Smooth muscle cell of the coronary artery (primary cell): ENCODE measurements at places on chromosomes 6 and 20. TPM values are rescaled to one million over a fixed set of nuclear protein-coding genes. Genes with fewer than 3 reads are reported as not detected.

PAX1 gene
- total RNA-seq = not detected in 2 replicates

C6orf141 gene
- total RNA-seq = not detected in 2 replicates

CPNE5 gene
- 0.08 TPM in 1 of 2 replicates, not detected in the other for total RNA-seq

SPAG4 gene
- total RNA-seq = 3.5 and 17.3 TPM in 2 replicates

GHRH gene
- not detected in 2 replicates for total RNA-seq

XKR7 gene
- not detected in 2 replicates for total RNA-seq

MC3R gene
- not detected in 2 replicates for total RNA-seq

PSORS1C2 gene
- total RNA-seq = 0.08 TPM in 1 of 2 replicates, not detected in the other

BMP2 gene
- total RNA-seq = 3.8 and 5.0 TPM in 2 replicates
